ENCODE measurements at places on chromosomes 11 and 22. TPM values are rescaled to one million over a fixed set of nuclear protein-coding genes. Genes with fewer than 3 reads are reported as not detected.
A peak's percentile ranks its signal among the peaks of the same experiment; 100 is the strongest.

GRCh38 chr22:23145878-23146470 lies 697 bp downstream of the RAB36 start:
- DNase-seq, result no peak

DNA sequence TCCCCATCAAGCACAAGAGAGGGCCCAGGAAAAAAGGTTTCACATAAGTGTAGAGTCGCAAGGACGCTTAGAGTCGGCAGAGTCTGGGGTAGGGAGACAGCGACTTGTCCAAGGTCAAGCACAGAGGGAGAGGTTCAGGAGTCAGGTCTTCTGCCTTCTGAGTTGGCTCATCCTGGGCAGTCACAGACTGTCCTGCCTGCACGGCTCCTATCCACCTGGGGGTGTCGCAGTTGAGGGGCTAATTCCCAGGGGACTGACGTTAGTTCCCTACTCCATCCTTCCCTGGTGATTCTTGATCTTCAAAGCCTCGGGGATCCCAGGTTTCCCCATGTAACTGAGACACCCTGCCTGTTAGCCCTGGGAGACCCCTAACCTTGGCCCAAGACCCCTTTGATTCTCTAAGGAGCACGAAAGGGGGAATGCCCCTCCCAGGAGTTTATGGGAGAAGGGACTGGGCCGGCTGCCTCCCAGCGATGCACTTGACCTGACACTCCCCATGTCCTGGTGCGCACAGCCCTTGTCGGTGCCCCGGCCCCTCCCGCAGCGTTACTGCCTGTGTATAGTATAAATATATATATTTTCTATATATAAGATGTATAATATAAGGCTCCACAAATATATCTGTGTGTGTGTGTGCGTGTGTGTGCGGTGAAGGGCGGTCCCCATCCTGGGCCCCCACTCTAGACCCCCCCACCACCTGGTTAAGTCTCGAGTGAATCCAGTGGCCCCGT lies 14.7 kb upstream of the TAB1 start:
- peak; percentile 35 for DNase-seq

DNA sequence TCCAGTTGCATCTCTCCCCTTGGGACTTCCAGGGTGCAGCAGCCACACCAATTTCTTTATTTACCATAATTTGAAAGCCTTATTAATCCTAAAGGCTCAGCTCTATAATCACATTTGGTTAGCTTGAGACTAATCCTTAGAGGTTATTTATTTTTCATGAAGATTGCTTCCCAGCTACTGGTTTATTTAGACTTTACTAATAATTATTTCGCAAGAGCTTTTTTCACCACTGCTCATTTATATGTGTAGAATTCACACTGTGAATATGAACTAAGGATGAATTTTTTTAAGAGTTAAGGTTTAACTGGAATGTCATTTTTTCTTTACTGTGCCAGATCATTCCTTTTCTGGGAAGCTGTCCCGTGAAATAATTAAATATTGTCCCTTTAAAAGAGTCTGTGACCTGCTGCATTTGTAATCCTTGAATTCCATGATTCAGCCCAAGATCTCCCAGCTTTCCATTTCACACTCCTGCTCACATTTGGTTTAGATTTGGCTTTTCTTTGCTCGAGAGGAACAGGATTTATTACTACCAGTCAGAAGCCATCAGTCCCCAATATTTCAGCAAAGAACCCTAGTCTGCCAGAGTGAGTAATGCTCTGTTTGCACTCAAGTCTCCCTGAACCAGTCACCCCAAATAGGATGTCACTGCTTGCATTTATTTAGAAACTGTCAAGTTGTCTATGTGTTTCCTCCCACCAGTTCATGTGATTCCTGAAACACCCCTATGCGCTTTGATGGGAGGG lies 4.4 kb upstream of the CD44 start:
- no peak for DNase-seq

GRCh38 chr22:29023172-29023796 lies 38.3 kb downstream of the C22orf31 start:
- DNase-seq, result peak; percentile 12

DNA sequence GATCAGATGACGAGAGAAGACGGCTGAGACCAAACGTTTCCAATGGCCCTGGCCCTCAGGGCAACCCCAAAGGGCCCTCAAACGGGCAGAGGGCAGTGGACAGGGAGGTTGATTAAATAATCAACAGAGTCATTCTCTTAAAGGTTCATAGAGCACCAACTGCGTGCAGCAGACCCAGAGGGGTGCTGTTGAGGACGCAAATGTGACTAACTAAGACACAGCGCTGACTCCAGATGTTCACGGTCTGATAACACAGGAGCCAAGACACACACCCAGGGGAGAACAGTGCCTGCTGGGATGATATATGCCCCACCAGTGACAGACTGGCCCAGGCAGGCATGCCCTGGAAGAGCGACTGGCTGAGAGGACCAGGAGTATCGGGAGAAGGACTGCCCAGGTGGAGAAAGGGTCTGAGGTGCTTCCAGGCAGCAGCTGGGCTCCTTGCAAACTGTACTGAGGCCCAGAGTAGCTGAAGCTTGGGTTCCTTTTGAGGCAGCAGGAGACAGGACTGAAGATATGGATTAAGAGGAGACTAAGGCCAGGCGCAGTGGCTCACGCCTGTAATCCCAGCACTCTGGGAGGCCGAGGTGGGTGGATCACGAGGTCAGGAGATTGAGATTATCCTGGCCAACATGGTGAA lies 7.7 kb downstream of the VWCE start:
- no peak for DNase-seq

DNA sequence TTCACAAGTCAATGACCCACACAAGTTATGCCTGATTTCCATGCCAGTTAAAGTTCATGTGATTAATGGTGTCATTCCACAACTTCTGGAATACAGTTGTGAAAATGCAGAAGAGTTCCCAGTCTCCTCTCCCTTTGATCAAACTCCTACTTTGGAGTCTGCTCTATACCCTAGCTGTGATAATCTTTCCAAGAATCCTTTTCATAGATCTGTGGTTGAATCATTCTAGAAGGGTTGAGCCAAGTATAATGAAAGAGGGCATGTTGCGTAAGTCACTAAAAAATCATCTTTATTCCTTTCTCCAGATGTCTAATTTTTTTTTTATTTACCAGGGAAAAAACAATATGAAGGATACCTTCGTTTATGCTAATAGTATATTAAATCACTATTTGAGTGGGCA lies 89.7 kb upstream of the CARD18 start:
- no peak for DNase-seq

DNA sequence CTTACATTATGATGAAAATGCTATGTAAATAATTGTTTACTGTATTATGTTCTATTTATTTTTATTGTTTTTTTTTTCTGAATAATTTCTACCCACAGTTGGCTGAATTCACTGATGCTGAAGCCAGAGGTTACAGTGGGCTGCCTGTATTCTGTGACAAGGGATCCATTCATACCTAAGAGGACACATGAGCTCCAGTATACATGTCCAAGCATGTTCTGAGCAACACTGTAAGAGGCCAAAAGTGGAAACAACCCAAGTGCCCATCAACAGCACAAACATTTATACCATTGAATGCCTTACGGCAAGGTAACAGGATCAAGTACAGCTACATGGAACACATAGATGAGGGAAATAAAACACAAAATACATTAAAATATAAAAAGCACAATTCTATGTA lies 1.4 kb upstream of the SRSF8 start:
- no peak for DNase-seq

GRCh38 chr11:129608711-129609110 lies 206.9 kb upstream of the TMEM45B start:
- DNase-seq, result no peak

GRCh38 chr11:64936539-64936938 lies 846 bp upstream of the GPHA2 start:
- DNase-seq, result no peak

- DNase-seq, result no peak
Measured at GRCh38 chr11:122085712-122086111, 30.3 kb downstream of the BLID start.

Gene PHOX2A
- 0.92 TPM for total RNA-seq

Gene SYT13
- 1.9 TPM for total RNA-seq

Gene ASRGL1
- total RNA-seq, result 6.9 TPM

Gene USH1C
- 0.54 TPM for total RNA-seq

Gene DSCAML1
- 1.8 TPM for total RNA-seq

Gene TENM4
- total RNA-seq, result 59.6 TPM

Gene OR4D6
- total RNA-seq, result not detected

All from cardiac muscle cell (in vitro differentiated cells and primary cell).